ENCODE measurements at places on chromosomes 7 and 10. TPM values are rescaled to one million over a fixed set of nuclear protein-coding genes. Genes with fewer than 3 reads are reported as not detected.
A peak's percentile ranks its signal among the peaks of the same experiment; 100 is the strongest.

COL28A1 gene
- 4.0 TPM for polyA plus RNA-seq

DENND11 gene
- polyA plus RNA-seq = 53.4 TPM

GRCh38 chr7:47473499-47474210, 108.3 kb downstream of the TNS3 start:
- no peak for DNase-seq

DNA sequence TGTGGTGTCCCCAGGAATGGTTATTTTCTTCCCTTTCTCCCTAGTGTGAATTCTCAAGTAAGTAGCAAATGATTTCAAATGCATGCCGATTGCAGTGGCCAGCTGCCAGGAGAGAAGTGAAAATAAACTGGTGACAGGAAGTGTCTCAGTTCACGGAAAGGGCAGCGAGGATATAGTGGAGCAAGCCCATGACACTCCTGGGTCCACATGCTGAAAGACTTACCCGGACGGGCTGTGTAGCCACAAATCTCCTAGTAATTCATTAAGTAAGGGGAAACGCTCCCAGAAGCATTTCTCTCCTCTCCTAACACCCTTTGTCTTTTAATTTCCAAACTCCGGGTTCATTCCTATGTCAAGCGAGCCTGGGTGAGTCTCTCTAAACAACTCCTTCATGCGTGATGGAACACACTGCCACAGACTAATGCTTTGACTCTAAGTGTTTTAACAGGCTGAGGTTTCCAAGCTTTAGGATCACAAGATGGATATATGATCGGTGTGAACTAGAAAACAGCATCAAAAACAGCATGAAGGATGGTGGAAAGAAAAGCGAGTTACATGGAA, 125.6 kb downstream of the CYP26A1 start:
- peak; percentile 69 for DNase-seq

GRCh38 chr10:34280599-34281374, 534.3 kb downstream of the PARD3 start:
- DNase-seq = no peak

DNA sequence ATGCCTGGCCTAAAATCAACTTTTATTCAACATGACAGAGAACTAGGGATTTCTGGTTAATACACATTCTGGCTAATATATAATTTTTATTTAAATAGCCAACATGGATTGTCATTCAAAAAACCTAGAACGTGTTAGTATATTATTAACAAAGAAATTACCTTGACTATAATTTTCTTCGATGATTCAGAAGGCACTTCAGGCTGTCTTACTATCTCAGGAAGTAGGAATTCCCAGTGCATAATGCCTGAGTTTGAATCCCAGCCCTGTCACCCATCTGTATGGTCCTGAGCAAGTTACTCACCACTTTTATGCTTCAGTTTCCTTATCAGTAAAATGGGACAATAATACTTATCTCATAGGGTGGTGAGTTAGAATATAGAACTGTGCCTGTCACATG, 106.2 kb downstream of the SORCS1 start:
- DNase-seq = no peak

DNA sequence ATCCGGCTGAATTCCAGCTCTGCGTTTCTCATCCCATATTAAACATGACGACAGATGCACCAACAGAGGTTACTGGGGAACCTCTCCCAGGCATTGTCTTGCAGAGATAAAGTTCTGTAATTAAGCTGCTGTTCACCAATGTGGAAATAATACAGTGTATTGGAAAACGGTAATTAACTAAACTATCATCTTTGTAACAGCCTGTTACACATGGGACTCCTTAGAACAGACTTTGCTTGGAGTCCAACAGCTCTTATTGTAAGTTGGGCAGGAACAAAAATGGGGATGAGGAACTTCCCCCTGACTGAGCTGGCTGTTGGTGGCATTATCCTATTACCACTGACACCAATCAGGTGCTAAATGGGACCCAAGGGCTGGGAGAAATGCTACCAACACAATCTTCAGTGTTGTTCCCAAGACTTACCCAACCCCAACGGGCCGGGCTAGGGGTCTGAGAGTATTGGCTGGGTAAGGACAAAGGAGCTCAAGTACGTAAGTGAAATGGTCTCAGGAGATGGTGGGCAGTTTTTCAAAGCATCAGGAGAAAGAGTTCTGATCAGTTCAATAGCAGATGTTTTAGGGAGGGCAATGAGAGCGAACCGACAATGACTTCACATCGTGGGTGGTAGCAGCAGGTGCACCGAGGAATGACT, 759.4 kb downstream of the GRID1 start:
- no peak for DNase-seq

GRCh38 chr10:124655191-124656112, 88.7 kb downstream of the FAM53B start:
- DNase-seq = no peak

GRCh38 chr7:128759242-128759641, 16.4 kb downstream of the OPN1SW start:
- DNase-seq = no peak

DNA sequence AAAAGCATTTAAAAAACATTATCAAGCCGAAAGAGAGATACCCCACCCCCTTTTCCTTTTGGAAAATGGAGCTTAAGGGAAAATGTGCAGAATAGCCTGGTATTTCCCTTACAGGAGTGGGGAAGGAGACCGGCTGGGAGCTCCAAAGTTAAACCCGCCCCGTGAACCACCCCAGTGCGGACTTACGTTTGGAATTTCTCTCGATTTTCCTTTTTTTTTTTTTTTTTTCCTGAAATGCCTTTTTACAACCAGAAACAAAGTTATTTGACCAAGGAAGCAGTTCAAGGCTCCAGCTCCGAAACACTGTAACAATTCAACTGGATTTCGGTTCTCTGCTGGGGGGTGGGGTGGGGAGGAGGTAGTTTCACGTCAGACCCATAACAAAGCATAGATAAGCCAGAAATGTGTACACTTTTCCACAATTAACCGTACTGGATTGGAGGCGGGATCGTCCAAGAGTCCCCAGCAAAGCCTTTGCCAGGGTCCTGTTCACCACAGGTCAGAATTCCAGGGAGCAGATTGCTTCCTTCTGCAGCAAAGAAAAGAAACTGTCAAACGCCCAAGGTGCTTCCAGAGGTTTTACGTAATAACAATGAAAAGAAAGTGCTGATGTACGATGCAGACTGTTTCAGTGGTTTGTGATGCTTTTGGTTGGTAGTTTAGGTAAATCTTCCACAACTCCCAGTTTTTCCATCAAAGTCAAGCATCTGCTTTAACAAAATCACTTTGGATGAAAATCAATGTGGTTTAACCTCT, 6.7 kb downstream of the SKIDA1 start:
- peak; percentile 83 for DNase-seq

- no peak for DNase-seq
Measured at GRCh38 chr7:122517576-122517975, 181.3 kb downstream of the RNF133 start.

- no peak for DNase-seq
Measured at GRCh38 chr10:100978121-100978900, 9.0 kb downstream of the MRPL43 start.

- DNase-seq = peak; percentile 26
Measured at GRCh38 chr10:118272149-118272721, 69.9 kb downstream of the FAM204A start.

DNA sequence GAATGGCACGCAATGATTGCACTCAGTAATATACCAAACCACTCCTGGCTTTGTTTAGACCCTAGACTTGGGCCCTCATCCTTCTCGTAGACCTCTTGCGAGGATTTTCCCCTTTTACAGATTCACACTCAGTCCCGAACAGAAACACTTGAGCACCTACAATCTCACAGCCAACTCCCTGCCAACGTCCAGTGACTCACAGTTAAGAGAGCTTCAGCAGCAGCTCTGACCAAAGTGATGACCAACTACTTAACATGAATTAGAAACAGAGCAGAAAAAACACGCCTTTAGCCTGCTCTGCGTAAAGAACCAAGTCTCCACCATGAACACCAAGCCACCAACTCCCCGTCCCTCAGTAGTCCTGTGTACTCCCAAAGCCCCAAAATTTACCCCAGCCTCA, 2.2 kb downstream of the DNAJC30 start:
- DNase-seq = no peak

DNA sequence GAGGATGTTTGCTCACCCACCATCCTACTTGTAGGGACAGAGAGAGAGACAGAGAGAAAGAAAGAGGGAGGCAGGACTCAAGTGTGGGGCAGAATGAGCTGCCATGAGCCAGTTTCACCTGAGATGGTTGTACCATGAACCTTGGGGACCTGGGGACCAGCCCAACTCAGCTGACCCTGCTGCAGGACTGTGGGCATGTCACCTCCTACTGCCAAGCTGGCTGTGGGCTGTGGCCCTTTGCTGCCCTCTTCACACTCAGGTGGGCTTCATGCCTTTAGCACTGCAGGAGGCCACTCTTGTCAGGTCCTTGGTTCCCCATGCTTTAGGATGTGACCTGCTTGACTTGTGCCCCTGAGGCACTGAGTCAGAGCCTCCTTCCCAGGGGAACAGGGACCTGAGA, 108.2 kb upstream of the PCBD1 start:
- DNase-seq = no peak

DNA sequence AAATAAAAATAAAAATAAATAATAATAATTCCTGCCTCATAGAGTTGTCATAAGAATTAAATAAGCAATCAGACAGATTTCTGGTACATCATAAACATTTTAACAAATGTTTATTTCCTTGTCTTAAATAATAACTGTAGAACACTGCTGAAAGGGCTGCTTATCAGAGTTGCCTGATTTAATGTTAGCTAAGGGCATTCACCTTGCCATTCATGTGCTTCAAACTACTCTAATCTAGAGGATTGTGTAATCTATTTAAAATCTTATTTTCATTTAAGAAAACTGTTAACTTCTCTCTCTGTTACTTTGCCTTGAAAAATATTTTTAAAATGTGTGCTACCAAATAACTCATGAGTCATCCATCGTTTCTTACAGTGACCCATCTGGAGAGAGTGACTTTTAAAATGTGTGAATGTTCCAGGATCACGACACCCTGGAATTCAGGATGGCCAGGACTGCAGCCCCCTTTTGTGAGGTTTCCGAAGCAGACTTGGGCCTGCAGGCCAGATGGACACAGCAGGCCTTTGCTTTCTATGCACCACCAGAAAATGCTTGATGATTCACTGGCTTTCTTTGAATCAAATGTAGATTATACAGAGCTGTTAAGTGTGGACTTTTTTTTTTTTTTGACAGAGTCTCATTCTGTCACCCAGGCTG, 109.1 kb upstream of the TNS3 start:
- peak; percentile 26 for DNase-seq

SUN3 gene
- not detected for polyA plus RNA-seq

GBX1 gene
- polyA plus RNA-seq = 0.07 TPM

CUBN gene
- polyA plus RNA-seq = 73.9 TPM

DNA sequence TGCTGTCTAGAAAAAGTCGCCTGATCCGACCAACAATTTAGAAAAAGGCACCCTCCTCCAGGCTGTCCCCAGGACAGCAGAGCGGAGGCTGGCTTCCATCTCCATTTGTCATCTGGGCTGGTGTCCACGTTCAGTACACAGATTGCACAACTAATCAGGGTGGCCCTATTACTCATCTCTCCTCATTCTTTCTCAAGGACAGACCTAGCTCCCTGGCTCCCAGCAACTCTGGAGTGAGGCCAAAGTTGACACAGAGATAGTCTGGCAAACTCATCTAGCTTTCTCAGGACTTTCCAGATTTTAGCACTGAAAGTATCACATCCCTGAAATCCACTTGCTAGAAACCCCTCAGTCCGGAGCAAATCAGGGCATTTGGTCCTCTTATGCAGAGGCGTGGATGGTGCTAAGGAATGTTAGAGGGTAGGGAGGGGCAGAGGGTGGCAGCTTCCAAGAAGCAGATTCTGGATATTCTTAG, 75.1 kb downstream of the DNAH11 start:
- DNase-seq = peak; percentile 23

UNC5B gene
- 10.5 TPM for polyA plus RNA-seq

GRCh38 chr7:30366606-30367005, 82.2 kb downstream of the ZNRF2 start:
- DNase-seq = no peak

- no peak for DNase-seq
Measured at GRCh38 chr7:78765943-78766729, 687.3 kb downstream of the MAGI2 start.

- no peak for DNase-seq
Measured at GRCh38 chr7:47300472-47301104, 281.3 kb downstream of the TNS3 start.

GRCh38 chr10:1440897-1441296, 296.4 kb downstream of the ADARB2 start:
- DNase-seq = no peak

LRRC4 gene
- 2.1 TPM for polyA plus RNA-seq

GRCh38 chr7:136336932-136337331, 359.8 kb upstream of the MTPN start:
- no peak for DNase-seq

DNA sequence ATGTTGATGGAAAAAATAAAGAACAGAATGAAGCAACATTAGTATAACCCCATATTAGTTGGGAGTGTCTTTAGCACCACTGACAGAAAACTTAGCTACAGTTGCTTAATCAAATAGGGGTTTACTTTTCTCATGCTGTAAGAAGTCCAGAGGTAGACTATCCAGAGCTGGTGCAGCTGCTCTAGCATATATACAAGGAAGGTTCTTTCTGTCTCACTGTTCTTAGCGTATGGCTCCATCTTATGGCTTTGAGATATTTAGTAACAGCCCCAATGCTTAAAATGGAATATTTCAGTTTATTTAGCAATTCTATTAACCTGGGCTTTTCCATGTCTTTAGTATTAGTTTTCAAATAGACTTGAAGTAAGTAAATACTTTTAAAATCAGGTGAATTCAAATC, 15.2 kb upstream of the WNT2 start:
- DNase-seq = no peak

SPDYE16 gene
- polyA plus RNA-seq = 1.2 TPM

RBAK gene
- polyA plus RNA-seq = 13.7 TPM

DNA sequence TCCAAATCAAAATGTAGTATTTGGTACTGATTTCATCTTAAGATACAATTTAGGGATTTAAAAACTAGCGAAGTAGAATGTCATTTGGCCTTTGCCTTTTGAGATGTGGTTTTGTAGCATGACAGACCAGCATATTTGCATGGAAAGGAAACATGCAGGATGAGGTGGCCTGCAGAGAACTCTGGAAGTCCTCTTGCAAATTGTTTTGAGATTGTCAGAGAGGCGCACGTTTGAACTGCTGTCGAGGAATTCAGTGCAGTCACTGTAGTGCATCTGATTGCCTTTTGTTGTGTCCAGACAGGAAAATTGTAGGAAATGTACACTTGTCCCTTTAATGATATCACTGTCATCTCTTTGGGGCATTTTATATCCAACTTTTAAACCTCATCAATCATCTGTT, 136.7 kb downstream of the CELF2 start:
- DNase-seq = no peak
